Stimulated activated CD4-positive, alpha-beta T cell treated with anti-CD3 and anti-CD28 coated beads, TNF-alpha, amount 100 ng/mL, for 4 hours (primary cell): ENCODE measurements at places on chromosomes 3 and 15.
A peak's percentile ranks its signal among the peaks of the same experiment; 100 is the strongest.

GRCh38 chr3:20043825-20044224 is 3.6 kb downstream of the KAT2B start:
- no peak for DNase-seq

DNA sequence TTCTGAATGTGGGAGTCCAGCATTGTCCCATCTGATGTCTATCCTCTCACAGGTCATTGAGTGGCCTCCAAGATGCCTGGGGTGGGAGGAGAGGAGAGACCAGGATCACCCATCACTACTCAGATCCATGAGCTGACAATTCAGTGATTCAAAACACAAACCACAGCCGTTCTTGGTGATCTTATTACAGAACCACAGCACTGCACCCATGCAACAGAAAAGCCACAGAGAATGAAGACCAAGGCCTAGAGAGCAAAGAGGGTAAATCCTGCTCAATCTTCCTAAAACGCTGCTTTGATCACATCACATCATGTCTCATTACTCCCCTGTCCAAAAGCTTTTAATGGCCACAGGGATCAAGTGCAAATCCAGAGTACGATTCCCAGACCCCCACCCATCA is 23.5 kb downstream of the ANP32A start:
- no peak for DNase-seq

DNA sequence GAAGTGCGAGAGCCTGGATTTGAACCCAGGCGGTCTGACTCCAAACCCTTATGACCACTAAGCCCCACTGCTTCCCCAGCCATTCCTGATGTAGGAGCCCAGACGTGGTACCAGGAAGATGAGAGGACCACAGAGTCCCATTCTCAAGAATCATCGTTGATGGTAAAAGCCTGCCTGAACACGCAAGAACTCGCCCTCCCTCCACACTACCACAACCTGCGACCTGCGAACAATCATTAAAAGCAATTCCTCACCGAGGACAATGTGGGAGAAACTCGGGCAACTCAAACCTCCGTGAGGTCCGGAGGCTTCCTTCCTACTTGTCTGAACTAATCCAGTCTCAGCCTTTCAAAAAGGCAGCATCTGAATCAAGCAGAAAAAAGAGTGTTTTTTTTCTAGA is 10.3 kb downstream of the MAGI1 start:
- no peak for DNase-seq

- no peak for DNase-seq
Measured at GRCh38 chr3:186680869-186681268, 15.1 kb downstream of the HRG start.

- no peak for DNase-seq
Measured at GRCh38 chr15:67013696-67014095, 51.7 kb upstream of the SMAD3 start.

DNA sequence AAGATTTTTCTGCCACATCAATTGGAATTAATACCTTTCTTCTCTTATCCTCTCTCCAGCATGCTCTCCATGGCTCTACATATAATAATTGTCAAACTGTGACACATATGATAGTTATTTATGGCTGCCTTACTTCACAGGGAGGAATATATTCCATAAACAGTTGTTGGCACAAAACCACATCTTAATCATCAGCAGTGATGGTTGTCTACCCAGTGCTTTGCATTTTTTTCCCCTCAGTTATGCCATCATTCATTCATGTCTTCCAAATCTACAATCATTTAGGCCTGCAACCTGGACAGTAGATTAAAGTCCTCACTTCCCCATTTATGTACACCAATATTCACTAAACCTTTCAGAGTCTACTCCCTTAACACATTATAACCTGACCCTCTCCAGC is 107.7 kb downstream of the THRB start:
- DNase-seq = no peak

GRCh38 chr15:72727154-72727553 is 41.1 kb downstream of the BBS4 start:
- no peak for DNase-seq

DNA sequence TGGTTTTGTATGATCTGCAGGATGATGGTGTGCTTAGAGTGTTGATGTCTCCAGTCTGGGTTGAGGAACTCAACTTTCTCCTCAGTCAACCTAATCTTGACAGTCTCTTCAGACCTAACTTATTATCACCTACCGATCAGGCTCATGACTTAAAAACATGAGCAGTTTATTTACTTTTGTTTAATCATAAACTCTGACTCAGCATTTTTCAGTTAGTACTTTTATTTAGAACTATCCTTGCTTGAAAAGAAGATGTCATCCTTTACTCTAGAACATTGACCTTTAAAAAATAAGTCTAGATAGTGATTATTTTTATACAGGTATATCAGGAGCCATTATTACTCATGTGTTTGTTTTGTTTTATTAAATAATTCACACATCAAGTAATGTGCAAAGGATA is 414.8 kb downstream of the AGBL1 start:
- DNase-seq = no peak

DNA sequence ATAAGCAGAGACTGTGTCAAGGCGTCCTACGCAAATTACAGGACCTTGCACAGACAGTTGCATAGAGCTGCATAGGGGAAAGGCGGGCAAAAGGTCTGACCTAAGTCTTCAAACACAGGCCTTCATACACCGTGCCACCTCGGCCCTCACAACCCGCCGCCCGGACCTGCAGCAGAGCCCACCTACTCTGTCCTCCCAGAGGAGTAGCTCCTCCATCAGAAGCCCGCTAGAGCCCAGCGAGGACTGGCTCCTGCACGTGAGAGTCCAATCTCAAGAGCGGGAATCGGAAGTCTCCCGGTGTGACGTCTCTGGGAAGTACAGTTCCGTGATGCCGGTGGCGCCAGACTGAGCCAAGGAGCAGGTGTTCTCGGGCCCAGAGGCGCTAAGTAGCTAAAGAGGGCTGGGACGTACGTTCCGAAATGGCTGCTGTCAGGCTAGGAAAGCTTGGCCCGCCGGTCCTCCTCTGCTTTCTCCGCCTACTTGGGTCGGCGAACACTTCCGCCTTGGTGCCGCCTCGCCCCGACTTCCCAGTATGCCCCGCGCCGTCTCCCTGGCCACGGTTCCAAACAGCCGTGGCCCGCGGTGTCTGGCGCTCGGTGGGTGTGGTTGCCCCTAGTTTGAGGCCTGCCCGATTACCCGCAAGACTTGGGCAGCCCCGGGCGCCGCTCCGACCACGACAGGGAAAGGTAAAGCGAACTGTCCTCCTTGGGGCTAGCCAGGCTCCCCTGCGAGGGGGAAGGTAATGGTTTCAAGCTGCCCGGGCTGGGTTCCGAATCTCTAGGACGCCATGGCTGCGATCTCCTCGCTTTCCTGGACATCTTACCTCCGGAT is at the start of the genes ASTE1 and NEK11:
TSS of gene ASTE1 (minus strand) at position 505 of the 831 bp plus-strand sequence. CDS start 1,519 bp downstream, outside the sequence.
TSS of gene NEK11 (plus strand) at position 557 of the 831 bp plus-strand sequence. CDS start 2,832 bp downstream, outside the sequence.
- peak; percentile 76 for DNase-seq

DNA sequence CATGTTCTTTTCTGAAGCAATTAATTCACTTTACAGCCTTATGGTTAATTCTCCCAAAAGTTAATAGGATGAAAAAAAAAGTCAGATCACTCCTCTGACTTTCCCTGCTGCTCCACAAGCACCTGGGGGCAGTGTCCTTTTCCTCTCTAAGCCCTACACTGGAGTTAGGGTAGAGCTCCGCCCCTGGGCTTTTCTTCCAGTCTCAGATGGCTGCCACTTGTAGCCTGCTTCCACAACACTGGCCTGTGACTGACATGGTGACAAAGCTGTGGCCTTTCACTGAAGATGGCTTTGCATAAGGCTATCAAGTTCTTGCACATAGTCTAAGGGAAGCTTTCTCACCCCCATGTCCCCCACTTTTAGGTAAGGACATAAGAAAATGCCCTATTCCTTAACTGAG is 1.3 kb upstream of the MON1A start:
- no peak for DNase-seq

DNA sequence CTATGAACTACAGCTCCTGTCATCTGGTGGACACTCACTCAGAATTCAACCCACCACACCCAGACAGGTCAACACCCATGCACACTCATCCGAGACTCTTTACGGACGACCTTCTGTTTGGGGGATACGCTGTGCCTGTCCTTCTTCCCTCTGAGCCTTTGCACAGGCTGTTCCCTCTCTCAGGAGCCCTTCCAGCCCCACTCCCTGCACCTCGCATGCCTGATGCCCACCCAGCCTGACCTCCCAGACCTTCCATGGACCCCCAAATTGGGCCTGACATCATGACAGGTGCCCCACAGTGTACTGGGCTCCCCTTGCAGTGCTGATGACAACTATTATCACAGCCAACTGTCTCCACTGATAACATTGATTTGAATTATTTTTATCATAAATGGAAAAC is 135.8 kb downstream of the NSMCE3 start:
- DNase-seq = no peak

- DNase-seq = no peak
Measured at GRCh38 chr3:46971742-46972141, 4.8 kb downstream of the CCDC12 start.

DNA sequence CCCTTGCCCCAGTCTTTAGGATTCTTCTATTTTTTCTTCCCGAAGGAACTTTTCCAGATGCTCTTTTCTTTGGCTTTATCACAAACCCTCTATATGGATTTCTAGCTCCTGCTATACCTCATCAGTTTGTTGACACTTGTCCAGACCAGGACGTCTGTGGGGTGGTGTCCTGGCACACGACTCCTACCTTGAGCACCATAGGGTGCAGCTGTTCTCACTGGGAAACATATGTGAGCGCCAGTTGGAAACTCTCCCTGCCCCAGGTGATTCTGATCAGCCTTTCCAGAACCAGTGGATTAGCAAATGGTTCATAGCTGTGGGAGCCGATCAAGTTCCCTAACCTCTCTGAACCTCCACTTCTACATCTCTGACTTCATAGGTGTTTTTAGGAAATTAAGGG is 40.6 kb upstream of the USP3 start:
- no peak for DNase-seq

DNA sequence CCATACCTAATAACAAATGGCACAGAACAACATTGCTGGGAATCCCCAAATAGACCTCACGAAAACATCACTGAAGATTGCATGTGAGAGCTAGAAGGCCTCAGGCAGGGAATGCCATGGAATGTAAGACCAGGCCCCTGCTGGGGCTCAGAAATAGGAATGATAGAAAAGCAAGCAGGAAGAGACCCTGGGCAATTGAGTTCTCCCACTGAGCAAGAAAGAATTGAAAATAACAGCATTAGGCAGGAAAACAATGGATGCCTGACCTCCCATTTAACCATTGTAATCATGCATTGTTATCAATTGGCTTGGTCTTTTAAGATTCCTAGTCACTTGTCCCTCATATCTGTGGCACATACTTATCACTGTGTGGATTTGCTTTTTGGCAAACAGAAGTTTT is 581.6 kb downstream of the FHIT start:
- DNase-seq = no peak

- no peak for DNase-seq
Measured at GRCh38 chr3:25038271-25038670, 389.8 kb upstream of the RARB start.
